CD4-positive, alpha-beta T cell treated with Interferon alpha-2 for 1 hour (primary cell): ENCODE measurements at places on chromosomes 13 and 19.

GRCh38 chr19:41276231-41276630 is 12.1 kb downstream of the HNRNPUL1 start:
- no peak for DNase-seq

DNA sequence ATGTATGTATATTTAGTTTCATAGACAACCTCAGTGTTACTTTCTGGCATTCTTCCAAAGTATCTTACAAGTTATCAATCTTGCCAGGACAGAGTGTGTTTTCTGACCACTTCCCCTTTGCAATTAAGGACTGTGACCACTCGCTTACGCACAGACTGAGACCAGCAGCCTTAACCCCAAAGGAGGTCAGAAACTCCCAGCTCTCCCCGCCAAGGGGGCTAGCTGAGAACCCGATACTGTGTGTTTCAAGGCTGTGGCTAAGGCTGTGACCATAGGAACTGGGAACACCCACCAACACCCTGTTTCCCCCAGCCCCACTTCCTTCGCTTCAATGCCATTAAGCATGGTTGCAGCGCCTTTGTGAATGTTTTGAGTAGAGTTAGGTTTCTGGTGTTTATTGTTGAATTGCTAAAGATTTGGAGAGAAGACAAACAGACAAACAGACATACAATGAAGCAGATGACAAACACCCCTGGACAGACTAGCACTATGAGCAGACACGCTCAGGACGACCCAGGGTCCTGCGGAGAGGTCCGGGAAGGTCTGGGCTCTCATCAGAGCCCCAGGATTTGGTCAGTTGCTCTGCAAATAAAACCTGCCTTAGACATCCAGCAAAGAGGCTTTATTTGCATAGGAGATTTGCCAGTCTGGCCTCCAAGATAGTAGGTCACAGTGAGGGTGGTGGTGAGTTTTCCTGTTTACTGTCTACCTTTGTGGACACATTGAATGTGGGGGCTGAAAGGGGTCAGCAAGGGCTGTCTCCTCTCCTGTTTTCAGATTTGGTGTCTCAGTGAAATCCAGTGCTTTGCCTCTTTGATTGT is 25.0 kb upstream of the TNFSF11 start:
- DNase-seq = peak; percentile 14

GRCh38 chr19:51521781-51522180 is 9.7 kb downstream of the SIGLEC6 start:
- no peak for DNase-seq

DNA sequence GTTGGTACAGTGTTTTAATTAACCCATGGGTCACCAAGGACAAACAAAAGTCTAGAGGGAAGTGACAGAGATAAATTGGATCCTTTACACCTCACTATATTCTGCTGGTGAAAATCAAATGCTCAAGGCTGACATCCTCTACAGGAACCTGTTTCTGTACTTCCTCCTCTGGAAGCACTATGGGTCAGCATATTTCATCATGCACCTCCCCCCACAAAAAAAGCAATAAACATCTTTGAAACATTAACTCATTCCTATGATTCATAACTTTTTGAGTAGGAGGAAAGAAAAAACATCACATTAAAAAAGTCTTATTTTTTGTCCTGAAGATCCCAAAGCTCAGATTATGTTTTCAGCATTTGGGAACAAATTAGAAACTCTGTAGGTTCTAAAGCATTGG is 588.3 kb upstream of the SGCG start:
- no peak for DNase-seq

DNA sequence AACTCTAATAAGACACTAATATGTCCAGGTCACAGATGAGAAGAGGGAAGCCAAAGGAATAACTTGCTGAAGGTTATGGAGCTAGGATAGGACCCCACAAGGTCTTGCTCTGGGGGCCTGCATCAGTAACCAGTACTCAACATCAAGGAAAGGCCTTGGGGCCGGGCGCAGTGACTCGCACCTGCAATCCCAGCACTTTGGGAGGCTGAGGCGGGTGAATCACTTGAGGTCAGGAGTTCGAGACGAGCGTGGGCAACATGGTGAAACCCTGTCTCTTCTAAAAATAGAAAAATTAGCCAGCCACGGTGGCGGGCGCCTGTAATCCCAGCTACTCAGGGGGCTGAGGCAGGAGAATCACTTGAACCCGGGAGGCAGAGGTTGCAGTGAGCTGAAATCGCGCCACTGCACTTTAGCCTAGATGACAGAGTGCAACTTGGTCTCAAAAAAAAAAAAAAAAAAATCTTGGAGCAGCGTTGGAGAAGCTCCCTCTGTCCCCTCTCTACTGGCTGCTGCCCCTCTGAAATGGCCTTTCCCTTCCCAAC is 1.8 kb downstream of the LONP1 start:
- DNase-seq = no peak

DNA sequence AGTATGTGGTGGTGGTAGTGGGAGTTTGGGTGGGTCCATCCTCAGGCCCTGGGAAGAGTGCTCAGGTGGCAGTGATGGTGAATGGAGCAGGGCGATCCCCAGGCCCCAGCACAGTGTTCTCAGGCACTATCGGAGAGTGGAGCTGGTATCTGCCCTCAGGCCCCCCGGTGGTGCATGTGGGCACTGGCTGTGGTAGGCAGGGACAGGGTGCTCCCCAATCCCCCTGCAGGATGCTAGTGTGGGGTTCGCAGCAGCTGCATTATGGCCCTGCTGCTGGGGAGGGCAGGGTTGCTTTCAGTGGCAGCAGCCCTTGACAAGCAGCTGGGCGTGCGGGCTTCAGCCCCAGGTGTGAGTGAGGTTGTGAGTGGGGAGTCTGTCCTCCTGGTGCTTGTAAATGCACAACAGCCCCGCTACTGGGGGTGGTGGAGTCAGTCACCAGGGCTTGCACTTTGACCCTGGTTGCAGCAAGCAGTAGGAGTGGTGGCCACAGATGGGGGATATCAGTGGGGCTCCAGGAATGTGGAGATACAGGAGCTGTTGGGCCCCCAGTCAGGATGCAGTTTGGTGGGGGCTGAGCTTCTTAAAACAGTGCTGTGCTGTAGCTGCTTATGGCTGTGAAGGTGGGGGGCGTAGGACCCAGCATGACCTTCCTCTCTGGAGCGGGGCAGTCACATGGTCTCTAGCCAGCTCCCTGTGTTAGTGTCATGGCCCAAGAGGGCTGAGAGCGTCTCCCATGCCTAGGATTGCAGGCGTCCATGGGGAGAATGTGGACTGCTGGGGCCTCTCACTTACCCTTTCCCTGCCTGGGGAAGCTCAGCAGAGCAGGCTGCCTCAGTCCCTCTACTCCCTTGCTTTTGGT is 38.7 kb upstream of the ARHGEF7 start:
- DNase-seq = no peak

DNA sequence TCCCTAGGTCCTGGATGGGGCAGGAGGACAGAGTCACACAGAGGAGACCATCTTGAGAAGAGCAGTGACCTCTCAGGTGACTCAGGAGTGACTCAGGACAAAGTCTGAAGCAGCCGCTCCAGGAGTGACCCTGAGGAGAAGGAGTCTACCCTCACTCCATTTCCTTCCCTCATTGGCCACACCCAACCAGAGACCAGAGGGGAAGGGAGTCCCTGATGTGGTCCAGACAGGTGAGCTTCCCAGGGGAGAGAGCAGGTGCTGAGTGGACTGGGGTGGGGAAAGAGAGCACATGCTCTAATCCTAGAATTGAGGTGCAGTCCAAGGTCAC is 75.5 kb upstream of the MEDAG start:
- no peak for DNase-seq

DNA sequence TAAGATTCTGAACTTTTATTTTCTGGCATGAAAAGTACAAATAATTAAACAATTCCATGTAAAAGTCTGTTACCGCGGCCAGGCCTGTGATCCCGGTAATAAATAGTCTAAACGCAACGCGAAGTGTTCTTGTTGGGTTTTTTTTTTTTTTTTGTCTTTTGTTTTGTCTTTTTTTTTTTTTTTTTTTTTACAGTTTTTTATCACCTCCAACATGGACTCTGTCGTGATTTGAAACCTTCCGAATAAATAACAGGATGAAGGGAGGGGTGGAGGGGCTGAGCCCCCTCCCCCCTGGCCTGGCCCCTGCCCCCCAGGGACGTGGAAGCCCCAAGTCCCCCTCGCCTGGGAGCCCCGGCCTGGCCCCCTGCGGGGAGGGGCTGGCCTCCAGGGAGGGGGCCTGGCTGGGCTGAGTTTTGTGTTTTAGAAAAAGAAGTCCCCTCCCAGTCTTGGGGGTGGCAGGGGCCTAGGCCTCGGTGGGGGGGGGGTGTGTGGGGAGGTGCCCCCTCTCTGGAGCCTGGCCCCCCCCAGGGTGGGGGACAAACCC is 16.0 kb downstream of the PRKCSH start:
- no peak for DNase-seq

GRCh38 chr13:38167164-38167822 is 182.4 kb upstream of the UFM1 start:
- no peak for DNase-seq

GRCh38 chr19:1073956-1074517 is 7.1 kb downstream of the ARHGAP45 start:
- no peak for DNase-seq

GRCh38 chr13:41457589-41458186 is 338 bp downstream of the RGCC start:
- no peak for DNase-seq

GRCh38 chr13:95636853-95637252 is 7.7 kb downstream of the DZIP1 start:
- DNase-seq = no peak

GRCh38 chr19:1997353-1998233 is 17.9 kb downstream of the BTBD2 start:
- DNase-seq = no peak

GRCh38 chr13:98879127-98879520 is 98.7 kb downstream of the DOCK9 start:
- DNase-seq = no peak

GRCh38 chr13:113584870-113585671 is 518 bp downstream of the TFDP1 start:
- no peak for DNase-seq

DNA sequence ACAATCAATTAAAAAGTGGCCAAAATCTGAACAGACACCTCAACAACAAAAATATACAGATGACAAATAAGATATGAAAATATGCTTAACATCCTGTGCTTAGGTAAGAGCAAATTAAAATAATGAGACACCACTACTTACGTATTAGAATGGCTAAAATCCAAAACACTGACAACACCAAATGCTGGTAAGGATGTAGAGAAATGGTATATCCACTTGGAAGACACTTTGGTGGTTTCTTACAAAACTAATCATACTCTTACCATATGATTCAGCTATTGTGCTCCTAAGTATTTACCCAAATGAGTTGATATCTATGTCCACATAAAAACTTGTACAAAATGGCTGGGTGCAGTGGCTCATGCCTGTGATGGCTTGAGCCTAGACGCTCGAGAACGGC is 51.7 kb upstream of the ZNF599 start:
- DNase-seq = no peak

- DNase-seq = no peak
These were observed 1056.9 kb upstream of the ATXN8OS start for GRCh38 chr13:69050696-69051095.

DNA sequence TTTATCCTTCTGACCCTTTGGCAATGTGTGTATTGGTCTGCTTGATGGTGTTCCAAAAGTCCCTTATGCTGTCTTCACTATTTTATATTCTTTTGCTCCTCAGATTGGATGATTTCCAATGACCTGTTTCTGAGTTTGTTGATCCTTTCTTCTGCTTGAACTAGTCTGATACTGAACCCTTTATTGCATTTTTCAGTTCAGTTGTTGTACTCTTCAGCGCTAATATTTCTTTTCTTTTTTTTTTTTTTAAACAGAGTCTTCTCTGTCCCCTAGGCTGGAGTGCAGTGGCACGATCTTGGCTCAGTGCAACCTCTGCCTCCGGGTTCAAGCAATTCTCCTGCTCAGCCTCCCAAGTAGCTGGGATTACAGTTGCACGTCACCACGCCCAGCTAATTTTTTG is 12.6 kb upstream of the ZNF566 start:
- DNase-seq = no peak

- no peak for DNase-seq
These were observed 90.9 kb downstream of the TEX29 start for GRCh38 chr13:111411151-111411858.

- DNase-seq = peak; percentile 64
These were observed 3.4 kb upstream of the NUP62 start for GRCh38 chr19:49932731-49933131.

DNA sequence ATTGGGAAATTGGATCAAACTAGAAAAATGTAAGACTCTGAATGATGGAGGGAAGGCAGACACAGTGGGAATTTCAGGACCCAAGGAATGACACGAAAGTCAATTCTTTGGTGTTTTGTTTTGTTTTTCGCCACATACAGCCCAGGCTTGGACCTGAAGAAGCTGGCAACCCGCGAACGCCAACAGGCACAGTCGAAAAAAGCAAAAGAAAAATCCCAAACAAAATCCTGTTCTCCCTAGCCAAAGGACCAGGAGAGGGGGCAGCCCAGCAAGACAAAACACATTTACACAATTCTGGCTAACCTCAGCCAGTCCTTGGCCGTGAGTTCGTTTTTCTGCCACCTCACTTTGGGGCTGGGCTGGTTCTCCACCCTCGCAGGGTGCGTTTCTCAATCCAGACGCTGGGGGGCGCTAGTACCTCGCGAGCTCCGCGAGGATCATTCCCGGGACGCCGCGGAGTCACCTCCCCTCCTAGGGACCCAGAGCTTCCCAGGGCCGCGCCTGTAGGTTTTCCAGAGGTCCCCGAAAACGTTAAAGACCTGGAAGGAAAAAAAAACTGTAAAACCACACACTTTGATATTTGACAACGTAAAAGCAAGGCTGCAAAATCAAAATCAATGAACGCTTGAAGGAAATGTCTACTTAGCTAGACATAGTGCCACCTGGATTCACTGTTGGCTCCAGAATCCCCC is 34.9 kb upstream of the TPM4 start:
- DNase-seq = peak; percentile 65

GRCh38 chr13:38824342-38824741 is 137.5 kb downstream of the FREM2 start:
- no peak for DNase-seq

DNA sequence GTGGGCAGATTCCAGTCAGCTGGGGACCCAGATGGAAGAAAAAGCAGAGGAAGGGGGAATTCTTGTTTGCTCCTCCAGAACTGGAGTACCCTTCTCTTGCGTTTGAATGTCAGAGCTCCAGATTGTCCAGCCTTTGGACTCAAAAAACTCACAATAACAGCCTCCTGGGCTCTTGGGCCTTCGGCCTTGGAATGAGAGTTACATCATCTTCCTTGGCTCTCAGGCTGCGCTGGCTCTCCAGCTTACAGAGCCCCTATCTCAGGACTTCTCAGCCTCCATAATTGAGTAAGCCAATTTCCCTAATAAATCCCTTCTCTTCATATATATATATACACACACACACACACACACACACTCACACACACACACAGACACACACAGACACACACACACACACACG is 1215.7 kb upstream of the SLC10A2 start:
- no peak for DNase-seq

DNA sequence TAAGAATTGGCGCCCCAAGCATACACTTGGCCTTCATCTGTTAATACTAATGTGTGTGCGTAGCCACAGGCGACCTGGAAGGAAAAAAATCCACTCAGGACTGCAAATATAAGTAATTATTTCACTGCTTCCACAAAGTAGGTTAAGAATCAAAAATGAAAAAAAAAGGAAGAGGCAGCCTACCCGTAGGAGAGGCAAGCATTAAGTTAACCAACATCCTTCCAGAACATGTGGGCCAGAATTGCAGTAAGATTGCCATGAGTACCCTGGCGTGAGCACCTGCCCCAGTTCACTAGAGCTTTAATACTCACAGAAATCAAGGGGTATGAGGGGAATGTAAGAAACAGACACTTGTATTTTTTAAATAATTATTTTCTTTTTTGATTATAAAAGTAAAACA is 22.2 kb downstream of the RCBTB2 start:
- no peak for DNase-seq
